ENCODE measurements at places on chromosomes 11 and 22.
A peak's percentile ranks its signal among the peaks of the same experiment; 100 is the strongest.

- no peak for DNase-seq
These were observed 77.4 kb upstream of the WNT7B start for GRCh38 chr22:46054091-46055073.

- DNase-seq, result no peak
These were observed 524.0 kb upstream of the KIRREL3 start for GRCh38 chr11:127524618-127525017.

GRCh38 chr11:92638678-92639077 lies 330.8 kb upstream of the MTNR1B start:
- DNase-seq, result no peak

- DNase-seq, result no peak
These were observed 19.2 kb downstream of the GLYAT start for GRCh38 chr11:58712531-58712930.

DNA sequence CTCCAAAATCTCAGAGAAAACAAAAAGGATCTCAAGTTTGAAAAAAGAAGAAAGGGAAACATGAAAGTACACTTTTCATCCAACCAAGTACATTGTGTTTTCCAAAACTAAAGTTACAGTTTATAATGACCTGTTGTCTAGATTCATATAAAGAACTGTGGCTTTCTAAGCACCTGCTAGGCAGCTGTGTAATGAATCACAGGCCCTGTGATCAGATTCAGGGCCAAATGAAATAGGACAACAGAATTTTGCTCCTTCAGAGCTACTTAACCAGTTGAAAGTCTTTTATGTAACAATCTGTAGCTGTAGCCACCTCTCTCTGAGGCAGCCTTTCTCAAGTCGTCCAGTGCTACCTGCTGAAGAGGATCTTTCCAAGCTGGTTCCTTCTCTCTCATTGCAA lies 960.0 kb upstream of the RAG2 start:
- no peak for DNase-seq

DNA sequence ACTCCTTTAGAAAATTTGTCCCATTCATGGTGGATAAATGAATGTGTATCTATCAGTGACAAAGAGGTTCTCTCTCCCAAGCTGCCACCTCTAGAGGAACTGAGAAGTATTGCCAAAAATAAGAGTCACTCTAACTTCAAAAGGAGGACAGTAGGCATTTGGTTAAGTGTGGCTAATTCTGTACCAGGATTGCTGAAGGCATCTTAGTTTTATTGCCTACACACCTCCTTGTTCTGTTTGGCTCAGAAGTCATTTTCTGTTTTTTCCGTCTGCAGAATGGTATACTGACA lies 189.0 kb upstream of the MPPED2 start:
- DNase-seq, result no peak

- no peak for DNase-seq
These were observed 6.0 kb downstream of the ESS2 start for GRCh38 chr22:19138217-19139000.

GRCh38 chr11:80822308-80822707 lies 1381.5 kb upstream of the TENM4 start:
- DNase-seq, result no peak

GRCh38 chr11:61111786-61112517 lies 9.7 kb downstream of the CD5 start:
- DNase-seq, result no peak

- DNase-seq, result no peak
These were observed 11.5 kb downstream of the BIRC3 start for GRCh38 chr11:102328748-102329147.

DNA sequence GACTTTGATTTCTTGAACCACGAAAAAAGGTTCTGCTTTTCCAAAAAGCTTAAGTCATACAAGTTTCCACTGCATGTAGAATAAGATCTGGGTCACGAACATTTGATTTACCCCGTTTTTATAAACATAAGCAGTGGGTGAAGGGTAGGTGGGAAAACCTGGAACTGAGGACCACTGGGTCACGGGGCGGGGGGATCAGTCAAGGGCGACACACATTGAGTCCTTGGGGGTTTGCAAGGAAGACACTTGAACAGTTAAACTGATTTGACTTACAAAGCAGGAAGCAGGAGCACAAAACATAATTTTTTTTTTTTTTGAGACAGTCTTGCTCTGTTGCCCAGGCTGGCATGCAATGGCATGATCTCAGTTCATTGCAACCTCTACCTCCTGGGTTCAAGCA lies 10.9 kb downstream of the FADS3 start:
- no peak for DNase-seq

DNA sequence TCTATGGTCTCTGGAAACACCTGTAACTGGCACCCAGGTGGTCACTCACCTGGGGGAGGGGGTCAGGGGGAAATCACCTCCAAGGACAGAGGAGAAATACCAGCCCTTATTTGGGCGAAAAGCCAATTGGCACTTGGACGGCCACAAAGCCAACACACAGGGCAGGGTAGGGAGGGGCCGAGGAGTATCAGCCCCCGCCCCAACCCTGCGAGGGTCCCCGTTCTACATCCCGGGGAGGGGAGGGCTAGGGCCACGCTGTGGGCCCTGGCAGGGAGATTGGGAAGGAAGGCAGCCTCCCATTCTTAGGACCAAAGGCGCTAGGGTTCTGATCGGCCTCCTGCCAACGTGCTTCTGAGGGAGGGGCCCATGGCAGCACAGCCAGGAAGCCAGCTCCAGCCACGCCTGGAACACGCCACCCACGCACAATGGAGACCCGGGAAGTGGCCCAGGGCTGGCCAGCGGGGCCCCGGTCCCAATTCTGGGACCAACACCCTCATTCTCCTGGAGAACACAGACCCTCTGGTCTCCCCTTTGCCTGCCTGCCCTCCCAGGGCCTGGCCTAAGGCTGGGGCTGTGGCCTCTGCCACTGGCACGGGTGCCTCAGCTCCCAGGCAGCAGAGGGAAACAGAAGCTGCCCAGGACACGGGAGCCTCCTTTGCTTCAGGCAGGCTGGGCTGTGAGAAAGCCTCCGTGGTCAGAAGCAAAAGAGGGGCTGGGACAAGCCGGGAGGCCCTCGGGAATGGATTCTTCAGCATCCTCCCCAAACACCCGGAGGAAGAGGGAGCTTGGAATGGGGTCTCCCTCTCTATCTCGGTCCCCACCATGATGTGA lies 7.4 kb downstream of the CBX6 start:
- DNase-seq, result no peak

- DNase-seq, result no peak
These were observed 2.0 kb downstream of the CTNND1 start for GRCh38 chr11:57763568-57763967.

DNA sequence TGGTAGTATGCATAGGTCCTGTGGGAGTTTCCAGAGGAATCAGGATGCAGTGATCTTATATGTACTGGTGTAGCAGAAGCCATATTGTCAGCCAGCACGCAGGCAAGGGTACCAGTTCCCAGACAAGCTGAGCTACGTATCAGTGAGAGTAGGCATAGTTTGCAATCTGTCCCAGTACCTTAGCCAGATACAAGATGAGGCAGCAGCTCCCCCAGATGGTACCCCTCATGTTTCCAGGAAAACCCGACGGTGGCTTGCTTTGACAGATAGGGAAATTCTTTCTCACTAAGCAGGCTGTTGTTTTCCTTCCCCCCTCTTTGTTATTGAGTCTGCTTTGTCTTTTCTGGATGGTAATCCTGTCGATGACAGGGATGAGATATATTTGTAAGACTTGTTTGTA lies 109.7 kb upstream of the RRM1 start:
- peak; percentile 9 for DNase-seq

DNA sequence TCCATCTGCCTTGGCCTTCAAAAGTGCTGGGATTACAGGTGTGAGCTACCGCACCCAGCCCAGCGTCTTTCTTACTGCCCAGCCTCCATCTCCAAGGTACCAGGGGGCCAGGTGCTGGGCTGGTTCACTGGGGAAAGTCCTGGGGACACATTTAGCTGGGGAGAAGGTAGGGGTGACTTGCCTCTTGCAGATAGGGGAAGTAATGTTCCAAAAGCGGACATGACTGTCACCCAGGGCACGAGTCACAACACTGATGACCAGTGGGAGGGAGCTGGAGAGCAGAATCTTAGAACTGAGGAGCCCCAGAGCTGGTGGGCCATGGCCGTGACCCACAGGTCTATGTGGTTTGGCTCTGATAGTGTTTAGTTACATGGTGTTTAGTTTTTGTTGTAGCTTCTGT lies 2.4 kb upstream of the SLC15A3 start:
- DNase-seq, result no peak

DNA sequence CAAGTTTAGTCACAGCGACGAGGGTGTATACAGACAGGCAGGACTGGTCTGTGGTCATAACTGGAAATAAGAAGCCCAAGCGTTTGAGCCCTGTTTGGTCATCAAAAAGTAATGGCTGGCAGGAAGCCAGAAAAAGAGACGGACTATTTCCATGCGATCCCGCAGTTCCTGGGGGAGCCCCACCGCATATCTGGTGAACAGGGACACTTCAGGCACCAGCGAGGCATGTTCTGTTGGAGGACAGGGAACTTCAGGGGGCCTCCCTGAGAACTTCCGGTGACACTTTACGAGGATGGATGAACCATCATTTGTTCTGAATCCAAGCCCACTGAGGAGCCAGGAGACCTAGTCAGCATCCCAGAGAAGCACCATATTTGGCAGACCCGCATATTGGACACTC lies 29.7 kb upstream of the TRIM29 start:
- DNase-seq, result no peak

- DNase-seq, result no peak
These were observed 684.7 kb downstream of the TBC1D22A start for GRCh38 chr22:47446821-47447810.

DNA sequence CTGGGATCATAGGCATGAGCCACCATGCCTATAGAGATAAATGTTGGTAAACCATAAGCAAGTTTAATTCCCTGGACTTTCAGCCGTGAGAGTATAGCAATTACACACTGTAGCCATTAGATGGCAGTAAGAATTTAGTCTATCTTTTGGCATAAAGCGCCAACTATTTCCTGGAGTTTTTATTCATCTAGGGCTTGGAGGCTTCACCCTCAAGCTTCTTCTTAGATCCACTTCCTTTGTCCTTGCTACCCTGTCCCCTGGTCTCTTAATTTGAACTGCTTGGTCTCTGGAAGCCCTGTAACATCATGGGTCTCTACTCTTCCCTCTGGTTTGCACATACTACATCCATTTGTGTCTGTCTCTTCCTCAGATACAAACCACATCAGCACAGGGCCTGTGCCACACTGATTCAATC lies 38.2 kb downstream of the OR10A6 start:
- DNase-seq, result no peak

DNA sequence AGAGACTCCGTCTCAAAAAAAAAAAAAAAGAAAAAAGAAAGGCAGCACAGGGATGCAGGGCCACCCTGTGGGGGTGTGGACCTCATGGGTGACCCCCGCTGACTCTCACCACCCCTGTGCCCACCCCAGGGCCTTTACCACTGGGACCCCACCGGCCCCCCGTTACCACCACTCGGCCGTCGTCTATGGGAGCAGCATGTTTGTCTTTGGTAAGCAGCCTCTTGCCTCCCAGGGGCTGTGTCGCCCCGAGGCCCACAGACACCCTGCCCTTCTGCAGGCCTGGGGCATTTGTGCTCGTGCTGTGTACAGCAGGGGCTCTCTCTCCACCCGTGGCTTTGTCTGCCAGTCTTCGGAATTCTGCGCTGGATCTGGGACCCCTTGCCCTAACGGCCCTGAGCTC lies 5.3 kb downstream of the LZTR1 start:
- no peak for DNase-seq

GRCh38 chr22:27780161-27780575 lies 21.4 kb downstream of the MN1 start:
- no peak for DNase-seq

- no peak for DNase-seq
These were observed 37.7 kb downstream of the OR5P2 start for GRCh38 chr11:7759010-7759409.

GRCh38 chr11:69655479-69656428 lies 14.8 kb downstream of the CCND1 start:
- DNase-seq, result no peak

DNA sequence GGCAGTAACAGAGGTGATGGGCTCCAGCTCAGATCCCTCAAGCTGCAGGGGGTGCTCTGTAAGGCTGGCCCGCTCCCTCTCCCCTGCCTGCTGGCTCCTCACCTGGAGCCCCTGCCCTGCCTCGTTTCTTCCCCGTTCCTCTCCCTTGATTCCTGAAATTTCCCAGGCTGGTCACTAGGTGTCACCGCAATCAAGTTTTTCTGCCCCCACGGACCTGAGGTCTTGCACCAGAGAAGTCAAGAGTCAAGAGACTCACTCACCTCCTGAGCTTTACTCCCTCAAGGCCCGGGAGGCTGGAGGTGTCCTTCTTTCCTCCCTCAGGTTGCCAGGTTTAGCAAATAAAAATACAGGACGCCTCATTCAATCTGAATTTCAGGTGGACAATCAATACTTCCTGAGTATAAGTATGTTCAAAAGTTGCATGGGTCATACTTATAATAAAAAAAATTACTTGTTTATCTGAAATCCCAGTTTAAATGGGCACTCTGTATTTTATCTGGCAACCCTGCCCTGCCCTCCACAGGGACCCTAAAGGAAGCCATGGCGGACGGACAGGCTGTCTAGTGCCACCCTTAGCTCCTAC lies 69.2 kb downstream of the SCUBE1 start:
- DNase-seq, result no peak

- DNase-seq, result no peak
These were observed 29.4 kb downstream of the GDPD5 start for GRCh38 chr11:75496305-75496752.

GRCh38 chr22:31119026-31119717 lies 3.6 kb upstream of the INPP5J start:
- DNase-seq, result no peak

DNA sequence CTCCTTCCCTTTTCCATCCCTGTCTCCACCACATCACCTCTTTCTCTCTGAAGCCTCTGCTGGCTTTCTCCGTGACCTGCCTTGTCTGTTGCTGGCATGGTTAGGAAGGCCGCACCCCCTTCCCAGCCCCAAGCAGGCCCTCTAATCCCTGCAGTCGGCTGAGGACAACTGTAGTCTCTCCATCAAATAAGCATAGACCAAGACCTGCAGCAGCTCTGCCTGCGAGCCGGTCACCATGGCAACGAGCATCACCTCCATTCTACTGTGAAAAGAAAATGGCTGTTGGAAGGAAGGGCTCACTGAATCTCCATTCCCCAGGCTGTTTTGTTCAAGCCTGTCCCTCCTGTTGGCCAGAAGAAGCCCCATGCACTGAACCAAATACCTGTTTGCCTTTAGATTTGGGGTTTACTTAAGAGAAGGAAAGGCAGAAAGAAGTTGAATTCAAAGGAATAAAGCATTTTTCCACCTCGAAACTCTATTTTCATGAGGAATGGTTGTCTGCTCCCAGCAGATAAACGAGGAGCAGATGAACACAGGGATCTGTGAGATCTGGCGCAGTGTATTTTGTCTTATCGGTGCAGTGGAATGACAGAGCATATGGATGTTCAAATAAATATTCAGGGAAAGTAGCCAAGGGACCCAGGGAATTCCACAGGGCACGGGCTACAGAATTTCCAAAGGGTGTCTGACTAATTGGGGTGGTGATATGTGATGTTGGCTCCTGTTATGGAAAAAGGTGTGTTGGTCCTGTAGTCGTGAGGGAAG lies 113.1 kb upstream of the TTC12 start:
- DNase-seq, result no peak

All from stimulated activated CD4-positive, alpha-beta T cell treated with anti-CD3 and anti-CD28 coated beads, TNF-alpha, amount 100 ng/mL, for 4 hours (primary cell).